T-helper 2 cell treated with Interferon-gamma antibody and Interleukin-4, amounts not matched to agents 5 μg/mL and 100 μg/mL, for 36 hours (primary cell): ENCODE measurements at places on chromosomes 13 and 19.

DNA sequence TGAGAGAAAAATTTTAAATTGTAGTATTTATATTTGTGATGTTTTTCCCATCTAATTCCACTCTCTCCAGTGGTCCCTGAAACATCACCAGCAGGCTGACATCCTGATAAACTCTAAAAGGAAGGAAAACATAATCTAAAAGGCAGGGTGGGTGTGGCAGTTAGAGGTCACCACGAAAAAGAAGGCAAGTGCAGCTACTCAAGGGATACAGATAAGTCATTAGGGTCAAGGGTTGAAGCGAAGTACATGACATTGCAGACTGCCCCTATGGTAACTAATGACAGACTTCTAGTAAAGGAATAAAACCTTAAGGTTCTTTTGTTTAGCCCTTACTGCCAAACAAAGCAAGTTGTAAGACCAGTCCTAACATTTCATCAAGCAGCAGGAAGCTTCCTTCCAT is 6.0 kb upstream of the NEK3 start:
- DNase-seq, result no peak

- DNase-seq, result no peak
Observed at GRCh38 chr13:45194081-45194939, 6.5 kb downstream of the KCTD4 start.

- no peak for DNase-seq
Observed at GRCh38 chr13:85812282-85812681, 13.1 kb upstream of the SLITRK6 start.

- no peak for DNase-seq
Observed at GRCh38 chr13:100399455-100399854, 189.1 kb downstream of the GGACT start.

GRCh38 chr19:38904581-38905539 is 5.1 kb downstream of the NFKBIB start:
- no peak for DNase-seq

DNA sequence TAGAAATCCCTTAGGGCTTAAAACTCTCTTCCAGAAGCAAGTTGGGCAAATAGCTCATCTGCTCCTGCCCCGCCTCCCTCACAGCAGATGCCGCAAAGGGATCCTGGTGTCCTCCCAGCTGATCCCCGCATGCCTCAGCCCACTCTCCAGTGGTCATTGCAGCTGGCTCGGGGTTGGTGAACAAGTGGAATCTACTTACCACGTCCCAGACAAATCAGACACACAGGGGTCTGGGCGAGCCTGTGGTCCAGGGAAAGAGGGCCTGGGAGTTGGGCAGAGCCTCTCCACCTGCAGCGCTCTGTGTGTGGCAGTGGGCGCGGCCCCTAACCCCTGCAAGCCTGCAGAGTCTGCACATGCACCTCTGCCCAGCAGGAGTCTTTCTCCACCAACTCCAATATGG is 10.8 kb upstream of the C19orf33 start:
- no peak for DNase-seq

- no peak for DNase-seq
Observed at GRCh38 chr13:76129305-76130000, 493.3 kb downstream of the LMO7 start.

DNA sequence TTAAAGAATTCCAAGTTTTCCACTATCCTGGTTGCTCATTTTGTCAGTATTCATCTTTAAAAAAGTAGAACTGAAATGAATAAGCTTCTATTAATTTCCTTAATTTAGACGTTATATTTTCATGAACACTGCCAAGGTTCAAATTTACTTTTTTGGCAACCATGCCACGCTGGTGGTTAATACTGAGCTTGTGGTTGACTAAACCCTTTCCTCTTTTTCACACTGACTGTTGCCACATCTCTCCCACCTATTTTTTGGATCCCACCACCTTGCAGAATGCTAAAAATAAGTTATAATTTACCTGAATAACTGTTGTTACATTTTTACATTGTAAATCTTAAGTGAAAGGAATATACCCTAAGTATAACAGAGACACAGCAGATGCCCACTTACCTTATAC is 45.0 kb downstream of the FLT3 start:
- no peak for DNase-seq

GRCh38 chr13:97257228-97257755 is 35.2 kb downstream of the MBNL2 start:
- DNase-seq, result no peak
